ENCODE measurements at places on chromosomes 6 and 20.
A peak's percentile ranks its signal among the peaks of the same experiment; 100 is the strongest.

DNA sequence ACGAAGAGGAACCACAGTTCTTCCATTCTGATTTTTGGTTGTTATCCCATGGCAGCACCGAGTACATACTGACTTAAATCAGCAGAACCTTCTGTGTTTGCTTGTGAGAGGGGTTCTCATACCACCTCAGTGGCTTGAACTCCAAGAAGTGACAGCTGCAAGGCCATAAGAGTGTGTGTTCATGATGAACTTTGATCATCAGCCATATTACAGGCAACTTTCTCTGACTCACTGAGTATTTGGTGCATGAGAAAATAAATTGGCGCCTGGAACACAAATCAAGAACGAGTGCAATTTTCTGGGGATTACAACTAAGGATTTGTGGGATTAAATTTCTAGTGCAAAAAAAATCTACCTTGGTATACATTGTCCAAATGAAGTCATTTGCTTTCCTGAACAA, 68.9 kb downstream of the CYP39A1 start:
- DNase-seq = no peak

- DNase-seq = no peak
Observed at GRCh38 chr6:30465595-30466306, 23.6 kb upstream of the HLA-E start.

DNA sequence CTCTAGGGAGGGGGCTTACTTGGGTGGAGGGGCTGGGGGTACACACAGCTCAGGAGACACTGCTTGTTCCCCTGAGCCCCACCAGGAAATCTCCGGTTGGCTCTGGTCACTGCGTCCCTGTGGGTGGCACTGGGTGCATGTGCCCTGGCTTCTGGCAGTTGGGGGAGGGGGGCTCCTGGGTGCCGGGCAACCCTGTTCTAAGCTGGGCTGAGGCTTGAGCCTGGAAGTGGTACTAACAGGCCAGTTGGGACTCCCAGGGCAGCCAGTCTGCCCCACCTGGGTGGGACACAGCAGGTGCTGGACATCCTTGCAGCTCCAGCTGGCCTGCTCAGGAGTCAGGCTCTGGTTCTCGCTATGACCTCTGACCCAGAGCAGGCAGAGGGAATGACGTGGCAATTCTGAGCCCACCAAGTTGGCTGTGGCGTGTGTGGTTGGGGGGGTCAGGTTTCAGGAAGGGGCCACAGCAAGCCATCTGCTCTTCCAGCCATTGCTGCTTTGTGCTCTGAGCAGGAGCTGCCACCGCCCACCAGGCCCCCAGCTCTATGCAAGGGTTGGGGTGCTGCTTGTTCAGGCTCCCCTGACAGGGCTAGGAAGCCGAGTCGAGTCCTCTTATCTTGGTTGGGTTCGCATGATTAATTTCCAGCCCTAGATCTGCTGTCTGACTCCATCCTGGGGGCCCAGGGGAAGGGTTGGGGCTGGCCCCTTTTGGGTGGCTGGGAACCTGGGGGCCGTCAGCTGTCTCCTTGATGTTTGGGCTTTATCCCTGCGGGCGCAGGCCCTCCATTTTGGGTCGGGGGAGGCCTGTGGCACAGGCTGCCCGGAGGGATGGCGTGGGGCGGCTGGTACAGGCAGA, 590 bp downstream of the C20orf204 start:
- no peak for DNase-seq

DNA sequence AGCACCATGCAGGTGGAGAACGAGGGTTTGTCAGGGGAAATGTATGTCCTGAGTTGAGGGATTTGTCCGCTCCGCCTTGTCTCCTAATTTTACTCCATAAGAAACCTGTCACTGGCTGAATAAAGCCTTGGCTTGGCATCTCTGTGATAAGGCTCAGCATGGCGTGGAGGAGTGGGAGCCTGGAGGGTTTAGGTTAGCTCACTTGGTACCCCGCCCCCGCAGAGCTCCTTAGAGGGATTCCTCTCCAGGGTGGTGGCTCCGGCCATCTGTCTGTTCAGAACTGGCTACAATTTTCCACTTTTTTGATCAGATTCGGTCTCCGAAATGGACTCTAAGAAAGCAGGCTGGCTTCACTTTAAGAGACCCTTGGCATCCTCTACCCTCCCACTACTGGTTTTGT, 192.2 kb upstream of the SYNDIG1 start:
- no peak for DNase-seq

DNA sequence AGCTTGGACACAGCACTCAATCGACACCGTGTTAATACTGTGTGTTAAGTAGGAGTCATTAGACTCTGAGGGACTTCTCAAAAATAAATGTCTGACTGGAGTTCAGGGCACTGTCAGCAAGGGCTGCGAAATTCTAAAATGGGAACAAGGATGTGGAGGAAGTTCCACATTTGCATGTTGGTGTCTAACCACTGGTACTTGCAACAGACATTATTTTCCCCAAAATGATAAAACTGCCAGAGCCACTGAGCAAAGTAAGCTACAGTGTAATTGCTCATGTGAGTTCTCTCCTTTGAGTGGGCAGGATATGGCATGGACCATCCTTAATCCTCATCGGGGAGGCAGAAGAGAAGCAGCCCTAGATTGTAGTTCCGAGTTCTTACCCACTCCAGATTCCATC, 215.9 kb downstream of the SLC24A3 start:
- DNase-seq = no peak

DNA sequence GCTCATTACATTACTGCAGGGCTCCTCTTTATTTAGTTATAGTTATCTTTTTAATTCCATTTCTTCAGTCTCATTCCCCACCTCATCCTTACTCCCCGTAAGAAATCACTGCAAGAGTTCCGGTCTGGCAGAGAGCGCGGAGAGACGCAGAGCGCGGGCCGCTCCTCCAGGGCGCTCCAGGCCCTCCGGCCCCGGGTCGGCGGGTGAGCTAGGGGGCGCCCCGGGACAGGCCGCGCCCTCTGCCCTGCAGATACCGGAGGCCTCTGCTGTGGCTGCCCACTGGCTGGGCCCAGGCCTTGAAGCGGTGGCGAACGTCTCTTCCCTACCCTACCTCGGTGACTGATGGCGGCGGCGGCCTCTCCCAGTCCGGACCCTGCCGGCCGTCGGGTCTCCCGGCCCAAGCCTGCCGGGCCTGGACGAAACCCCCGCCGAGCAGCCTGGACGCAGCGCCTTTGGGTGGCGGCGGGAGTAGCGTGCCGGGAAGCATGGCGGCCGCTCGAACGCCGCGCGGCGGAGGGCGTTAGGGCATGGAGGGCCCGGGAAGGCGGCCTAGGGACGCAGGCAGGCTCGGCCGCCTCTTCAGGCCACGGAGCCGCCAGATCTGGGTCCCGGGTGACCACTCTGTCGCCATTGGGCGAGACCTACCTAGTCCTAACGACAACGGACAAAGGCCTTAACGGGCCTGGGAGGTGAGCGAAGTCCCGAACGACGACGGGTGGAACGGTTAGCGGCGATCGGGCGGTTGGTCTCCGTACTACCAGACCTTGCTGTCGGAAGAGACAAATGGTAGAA, 16.4 kb upstream of the HMGN4 start:
- DNase-seq = peak; percentile 24

DNA sequence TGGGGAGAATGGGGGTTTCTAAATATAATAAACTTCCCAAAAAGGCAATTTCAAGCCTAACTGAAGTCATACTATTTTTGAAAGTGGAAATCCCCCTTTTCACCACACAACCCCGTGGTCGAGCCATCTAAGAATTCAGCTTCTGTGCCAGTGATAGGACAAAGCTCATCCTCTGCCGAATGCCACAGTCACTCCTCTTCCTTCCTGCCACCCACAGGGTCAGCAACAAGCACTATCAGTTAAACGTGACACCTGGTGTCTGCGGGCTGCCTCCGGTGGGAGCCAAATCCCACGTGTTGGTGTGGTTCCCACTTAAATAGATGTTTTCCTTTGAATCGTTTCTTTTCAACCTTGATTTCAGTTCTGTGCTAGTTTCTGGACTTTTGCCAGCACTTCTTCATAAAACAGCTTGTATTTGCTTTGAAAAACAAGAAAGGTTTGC, 60.7 kb downstream of the TNFAIP3 start:
- peak; percentile 38 for DNase-seq

- DNase-seq = no peak
Observed at GRCh38 chr6:235763-236360, 56.4 kb upstream of the DUSP22 start.

- no peak for DNase-seq
Observed at GRCh38 chr6:42598300-42598699, 34.5 kb downstream of the UBR2 start.

GRCh38 chr20:60963146-60963545, 288.9 kb upstream of the CDH4 start:
- no peak for DNase-seq

DNA sequence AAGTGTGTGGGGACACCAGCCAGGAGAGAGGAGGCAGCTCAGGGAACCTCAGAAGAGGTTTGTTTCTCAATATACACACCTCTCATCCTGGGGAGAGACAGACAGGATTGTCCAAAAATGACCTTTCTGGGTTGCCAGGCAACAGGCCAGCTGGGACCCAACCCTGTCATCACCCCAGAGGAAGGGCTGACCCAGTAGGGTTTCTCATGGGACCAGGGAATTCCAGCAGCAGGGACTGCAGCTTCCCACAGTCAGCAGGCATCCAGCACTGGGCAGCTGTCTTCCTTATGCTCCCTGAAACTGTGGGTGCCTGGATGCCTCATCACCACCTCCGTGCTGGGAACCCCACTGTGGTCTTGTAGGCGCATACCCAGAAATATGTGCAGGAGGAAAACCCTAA, 1.3 kb downstream of the C20orf202 start:
- no peak for DNase-seq

DNA sequence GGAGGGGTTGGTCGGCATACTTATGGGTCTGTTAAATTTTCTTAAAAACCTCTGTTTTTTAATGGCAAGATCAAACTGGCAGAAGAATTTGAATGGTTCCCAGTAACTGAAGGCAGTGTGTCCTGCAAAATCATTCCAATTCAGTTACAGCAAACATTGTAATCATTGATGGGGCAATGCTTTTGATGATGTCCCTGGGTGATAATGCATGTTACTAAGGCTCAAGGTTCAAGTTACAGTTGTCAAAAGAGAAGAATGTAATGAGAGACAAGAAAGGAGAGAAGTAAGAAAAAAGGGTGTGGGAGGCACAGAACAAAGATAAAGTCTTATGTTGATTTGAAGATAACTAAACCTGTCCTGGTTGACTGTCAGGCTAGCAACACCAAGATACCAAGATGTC, 54.9 kb downstream of the CEP162 start:
- DNase-seq = no peak

DNA sequence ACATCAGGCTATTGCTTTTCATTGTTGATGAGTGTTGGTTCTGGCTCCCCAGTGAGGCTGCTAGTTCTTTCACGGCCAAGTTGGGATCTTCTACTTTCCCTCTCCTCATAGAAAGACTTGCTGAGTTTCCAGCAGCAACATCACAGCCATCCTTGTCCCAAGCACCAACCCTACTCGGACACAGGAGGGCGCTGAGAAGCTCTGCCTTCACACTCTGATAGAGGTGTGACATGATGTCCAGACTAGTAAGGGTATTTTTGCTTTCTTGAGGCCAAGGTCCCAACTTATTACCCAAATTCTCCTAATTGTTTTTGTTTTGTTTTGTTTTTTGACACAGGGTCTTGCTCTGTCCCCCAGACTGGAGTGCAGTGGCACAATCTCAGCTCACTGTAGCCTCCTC, 3.0 kb upstream of the GCM1 start:
- DNase-seq = no peak

GRCh38 chr6:135935941-135936601, 84.6 kb downstream of the PDE7B start:
- DNase-seq = no peak

GRCh38 chr6:1424306-1424927, 35.0 kb downstream of the FOXF2 start:
- DNase-seq = no peak

GRCh38 chr20:49794336-49795134, 18.1 kb upstream of the SLC9A8 start:
- no peak for DNase-seq

- no peak for DNase-seq
Observed at GRCh38 chr6:56055081-56055704, 179.8 kb upstream of the BMP5 start.

DNA sequence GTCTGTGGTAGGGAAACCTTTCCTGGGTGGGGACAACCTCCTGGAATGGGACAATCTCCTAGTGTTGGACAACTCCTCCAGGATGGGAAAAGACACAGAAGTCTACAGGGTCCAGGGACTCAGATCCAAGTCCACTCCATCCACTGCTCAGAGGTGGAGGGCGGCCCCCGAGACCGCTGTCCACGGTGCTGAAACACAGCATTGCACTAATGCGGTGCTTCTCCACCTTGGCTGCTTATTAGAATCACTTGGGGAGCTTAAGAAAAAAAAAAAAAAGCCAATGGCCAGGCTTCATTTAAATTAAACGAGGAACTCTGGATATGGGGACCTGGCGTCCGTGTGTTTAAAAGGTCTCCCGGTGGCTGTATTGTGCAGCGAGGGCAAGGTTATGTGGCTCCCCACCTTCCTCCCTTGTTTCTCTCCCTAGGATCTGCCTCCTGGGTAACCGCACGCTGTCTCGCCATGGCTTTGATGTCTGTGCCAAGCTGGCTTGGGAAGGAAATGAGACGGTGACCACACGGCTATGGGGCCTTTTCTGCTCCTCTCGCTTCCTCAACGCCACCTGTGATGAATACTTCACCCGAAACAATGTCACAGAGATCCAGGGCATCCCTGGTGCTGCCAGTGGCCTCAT, 12.0 kb downstream of the SLC12A5 start:
- DNase-seq = peak; percentile 20

DNA sequence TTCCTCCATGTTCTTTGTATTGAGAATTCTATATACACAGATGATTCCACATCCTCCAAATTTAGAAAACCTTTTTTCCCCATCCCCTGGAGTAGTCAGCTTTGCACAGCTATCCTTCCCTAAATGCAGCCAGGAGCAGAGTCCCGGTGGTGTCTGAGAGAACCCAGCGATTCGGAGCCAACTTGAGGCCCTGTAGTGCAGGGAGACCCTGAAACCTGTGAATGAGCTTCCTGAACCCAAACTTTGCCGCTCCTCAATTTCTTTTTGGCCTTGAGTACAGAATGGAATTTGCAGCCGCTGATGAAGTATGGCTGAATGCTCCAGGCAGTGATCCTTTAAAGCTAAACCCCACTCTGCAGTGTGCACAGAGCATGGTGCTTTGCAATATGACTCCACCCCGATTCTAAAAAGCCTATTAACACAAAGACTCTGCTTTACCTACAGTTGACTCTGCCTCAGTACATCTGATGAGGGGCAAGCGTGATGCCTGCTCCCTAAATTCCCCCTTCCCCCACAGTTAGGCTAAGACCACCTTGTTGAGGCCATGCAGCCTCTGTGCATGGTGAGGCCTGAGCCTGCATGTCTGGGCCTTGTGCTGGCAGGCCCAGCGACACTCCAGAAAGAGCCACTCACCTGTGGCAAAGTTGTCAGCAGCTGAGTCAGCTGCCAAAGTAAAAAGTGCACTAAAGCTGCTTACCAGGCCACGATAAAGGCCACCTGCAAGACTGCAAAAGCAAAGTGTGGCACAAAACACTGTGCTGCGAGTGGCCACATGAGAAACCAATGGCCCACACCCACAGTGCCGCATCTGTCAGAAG, 82.1 kb downstream of the PLEKHG1 start:
- DNase-seq = no peak

- DNase-seq = no peak
Observed at GRCh38 chr6:125213939-125214338, 60.4 kb downstream of the TPD52L1 start.

Data from stimulated activated CD8-positive, alpha-beta memory T cell treated with anti-CD3 and anti-CD28 coated beads, Interleukin-7, amount 100 ng/mL, for 1 hour (primary cell).